Cerebellar nuclear complex (tissue), 1 donor: ENCODE measurements at places on chromosomes 6 and 20.

- no peak for DNase-seq
Observed at GRCh38 chr6:20875369-20875963, 341.2 kb downstream of the CDKAL1 start.

DNA sequence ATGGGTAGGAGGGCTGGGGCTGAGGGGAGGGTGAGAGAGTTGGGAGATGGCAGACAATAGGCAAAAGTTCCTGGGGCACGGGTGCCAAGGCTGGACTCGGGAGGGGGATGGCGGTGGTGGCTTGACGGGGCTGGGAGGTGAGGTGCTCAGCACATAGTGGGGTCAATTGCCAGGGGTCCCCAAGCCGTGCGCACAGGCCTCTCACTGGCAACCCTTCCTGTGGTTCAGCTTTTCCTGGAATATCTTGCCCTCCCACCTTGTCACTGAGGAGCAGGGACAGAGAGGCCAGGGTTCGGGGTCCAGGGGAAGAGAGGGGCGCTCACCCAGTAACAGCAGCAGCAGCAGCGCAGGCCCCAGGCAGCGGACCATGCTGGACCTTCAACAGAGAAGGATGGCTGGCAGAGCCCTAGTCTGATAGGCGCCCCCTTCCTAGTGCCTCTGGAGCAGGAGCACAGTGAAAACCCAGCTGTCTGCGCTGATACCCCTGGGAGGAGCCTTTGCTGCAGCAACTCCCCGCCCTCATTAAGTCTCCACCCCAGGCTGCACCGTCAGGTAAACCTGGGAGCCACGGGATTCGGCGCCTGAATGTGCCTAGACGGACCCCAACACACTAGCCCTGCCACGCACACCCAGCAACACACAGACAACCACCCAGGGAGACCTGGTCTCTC is at the start of gene GFRA4:
GFRA4 (minus strand) TSS at position 369 of the 671 bp plus-strand sequence; CDS start at position 369, 0 bp downstream.
- no peak for DNase-seq

- no peak for DNase-seq
Observed at GRCh38 chr6:4775494-4776130, 592 bp upstream of the CDYL start.

- DNase-seq: no peak
Observed at GRCh38 chr20:62155428-62156253, 12.1 kb downstream of the SS18L1 start.

DNA sequence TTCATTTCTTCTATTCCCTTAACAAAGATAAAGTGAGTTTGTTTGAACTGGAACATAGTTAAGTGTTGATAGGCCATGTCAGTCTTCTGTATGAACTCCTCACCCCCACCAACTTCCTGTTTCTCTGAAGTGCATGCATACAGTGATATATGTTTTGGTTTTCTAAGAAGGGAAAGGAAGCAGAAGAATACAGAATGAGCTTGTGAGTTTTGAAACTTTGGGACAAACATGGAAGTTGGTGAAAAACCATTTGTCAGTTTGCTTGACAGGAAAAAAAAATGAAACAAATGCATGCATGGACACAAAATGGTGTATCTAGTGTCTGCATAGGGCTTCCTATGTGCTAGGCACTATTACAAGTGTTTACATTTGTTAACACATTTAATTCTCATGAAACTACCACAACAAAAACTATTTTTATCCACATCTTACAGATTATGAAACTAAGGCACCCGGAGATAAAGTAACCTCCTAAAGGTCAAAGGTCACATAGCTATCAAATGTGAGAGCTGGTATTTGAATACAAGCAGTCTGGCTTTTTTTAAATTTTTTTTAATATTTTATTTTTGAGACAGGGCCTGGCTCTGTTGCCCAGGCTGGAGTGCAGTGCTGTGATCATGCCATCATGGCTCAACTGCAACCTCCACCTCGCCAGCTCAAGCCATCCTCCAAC is 105.9 kb downstream of the ADGRB3 start:
- no peak for DNase-seq

- DNase-seq: peak; percentile 73
Observed at GRCh38 chr6:35240838-35241801, 18.4 kb upstream of the ZNF76 start.

- DNase-seq: no peak
Observed at GRCh38 chr6:156697225-156697830, 79.8 kb upstream of the ARID1B start.

DNA sequence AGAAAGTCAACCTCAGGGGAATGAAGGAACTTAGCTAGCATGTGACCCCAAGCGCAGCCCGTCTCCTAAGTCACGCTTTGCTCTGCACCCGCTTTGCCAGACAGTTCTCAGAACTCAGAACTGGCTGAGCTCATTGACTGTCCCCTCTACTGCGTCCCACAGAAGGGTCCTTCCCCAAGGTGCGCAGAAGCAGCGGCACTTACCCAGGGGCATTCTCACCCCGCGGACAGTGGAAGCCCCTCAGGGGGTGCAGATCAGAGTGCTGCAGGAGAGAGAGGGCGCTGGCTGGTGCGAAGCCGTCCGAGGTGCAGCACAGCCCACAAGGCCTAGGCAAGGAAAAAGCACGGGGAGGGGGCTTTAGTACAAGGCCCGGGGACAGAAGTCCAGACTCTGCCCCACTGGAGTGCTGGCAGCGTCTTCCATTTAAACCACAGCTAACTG is 807 bp downstream of the SNHG17 start:
- no peak for DNase-seq

GRCh38 chr6:98117068-98117467 is 717.3 kb upstream of the POU3F2 start:
- DNase-seq: no peak

- no peak for DNase-seq
Observed at GRCh38 chr6:137657351-137657911, 163.2 kb upstream of the OLIG3 start.

GRCh38 chr20:46559685-46560440 is 9.4 kb upstream of the OCSTAMP start:
- no peak for DNase-seq

DNA sequence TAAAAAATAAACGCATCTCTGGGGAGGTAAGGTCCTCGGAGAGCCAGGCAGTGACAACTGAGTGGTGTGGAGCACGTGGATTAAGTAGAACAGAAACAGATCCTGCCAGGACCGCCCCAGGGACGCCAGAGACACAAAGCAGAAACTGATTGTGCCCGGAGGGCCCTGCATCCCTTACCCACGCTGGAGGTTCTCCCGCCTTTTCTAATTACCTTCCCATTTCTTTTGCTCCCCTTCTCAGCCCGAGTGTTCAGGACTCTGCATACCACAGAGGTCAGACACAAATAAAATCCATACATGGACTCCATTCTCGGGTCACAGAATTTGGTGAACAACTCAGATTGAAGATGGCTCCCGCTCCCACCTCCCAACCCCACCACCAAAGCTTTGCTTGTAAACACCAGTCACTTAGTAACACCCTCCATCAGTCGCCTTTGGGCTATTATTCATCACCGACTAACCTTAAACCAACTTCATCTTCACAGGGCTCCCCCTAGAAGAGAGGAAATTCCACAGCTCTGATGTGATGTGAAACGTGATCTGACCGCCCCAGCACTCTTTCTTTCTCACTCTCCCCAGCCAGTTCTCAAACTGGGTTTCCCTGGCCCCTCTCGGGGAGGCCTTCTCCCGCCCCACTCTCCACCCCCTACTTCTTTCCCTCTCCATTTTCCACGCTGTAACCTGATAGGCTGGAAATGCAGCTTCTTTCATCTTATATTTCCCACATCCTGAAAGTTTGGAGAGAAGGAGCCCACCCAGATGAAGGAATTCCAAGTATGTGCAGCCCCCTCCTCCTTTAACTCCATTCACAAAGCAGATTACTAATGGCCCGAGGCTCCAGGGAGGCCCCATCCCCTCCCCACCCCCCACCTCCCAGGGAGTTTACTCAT is 32.5 kb upstream of the PIM1 start:
- DNase-seq: no peak

GRCh38 chr6:1580585-1580984 is 29.1 kb upstream of the FOXC1 start:
- no peak for DNase-seq

- DNase-seq: no peak
Observed at GRCh38 chr6:90095145-90095544, 200.9 kb downstream of the GJA10 start.

DNA sequence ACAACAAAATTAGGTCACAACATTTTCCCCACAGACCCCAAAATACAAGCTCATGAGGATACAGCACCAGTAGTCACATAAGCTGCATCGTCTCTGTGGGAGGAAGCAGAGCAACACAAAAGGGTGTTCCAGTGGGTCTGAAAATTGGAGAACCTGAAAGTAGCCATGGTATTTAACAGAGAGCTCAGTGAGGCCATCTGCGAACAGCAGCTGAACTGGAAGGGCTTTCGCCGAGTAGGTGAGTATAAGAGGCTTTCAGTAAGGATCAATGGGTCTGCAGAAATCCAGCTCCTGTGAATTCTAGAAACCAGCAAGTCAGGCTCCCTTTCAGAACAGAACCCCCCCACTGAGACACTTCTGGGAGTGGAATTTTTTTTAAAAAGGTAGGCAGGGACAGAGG is 120.0 kb upstream of the RREB1 start:
- no peak for DNase-seq

DNA sequence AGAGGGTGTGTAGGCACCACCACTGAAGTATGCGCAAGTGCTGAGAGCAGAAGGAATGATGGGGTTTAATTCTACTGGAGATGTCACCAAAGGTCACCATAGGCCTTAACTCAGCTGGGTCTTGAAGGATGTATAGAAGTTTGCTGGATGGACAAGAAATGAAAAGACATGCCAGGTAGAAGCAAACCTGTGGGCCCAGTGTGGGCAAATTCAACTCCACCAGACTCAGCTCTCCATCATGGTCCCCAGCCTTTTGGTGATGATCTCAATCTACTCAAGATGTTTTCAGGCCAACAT is 124.5 kb downstream of the SNX5 start:
- no peak for DNase-seq

GRCh38 chr20:38393259-38393658 is 41.9 kb downstream of the SNHG17 start:
- no peak for DNase-seq

DNA sequence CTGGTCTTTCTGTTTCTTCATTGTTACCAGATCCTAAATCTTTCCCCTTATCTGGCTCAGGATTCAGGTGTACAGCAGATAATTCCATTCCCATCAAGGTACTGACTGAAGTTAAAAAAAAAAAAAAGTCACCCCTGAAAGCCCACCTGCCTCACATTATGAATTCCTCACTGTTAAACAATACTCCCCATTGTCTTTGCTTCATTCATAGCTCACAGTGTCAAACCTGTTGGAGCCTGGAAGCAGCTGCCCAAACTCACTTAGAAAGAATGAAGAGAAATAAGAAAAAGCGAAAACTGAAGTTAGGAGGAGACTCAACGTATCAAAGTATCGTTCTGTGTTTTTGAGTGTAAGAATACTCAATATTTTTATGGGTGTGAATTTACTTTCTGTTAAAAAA is 1.8 kb upstream of the DCBLD1 start:
- no peak for DNase-seq

DNA sequence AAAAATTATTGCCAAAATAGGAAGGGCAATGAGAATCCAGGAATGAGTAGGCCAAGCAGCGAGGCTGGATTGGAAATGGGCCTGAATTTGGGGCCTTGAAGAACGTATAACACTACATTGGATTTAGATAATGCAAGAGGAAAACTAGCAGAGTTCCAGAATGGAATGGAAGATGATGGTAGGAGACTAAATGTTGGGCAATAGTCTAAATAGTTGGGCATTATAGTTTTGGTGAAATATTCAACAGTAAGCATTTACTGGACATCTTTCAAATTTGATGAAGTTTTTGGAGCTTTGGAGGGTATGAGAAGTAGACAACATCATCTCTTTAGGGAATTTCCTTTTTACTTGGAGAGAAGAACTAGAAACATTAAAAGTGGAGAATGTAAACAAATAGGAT is 3.4 kb upstream of the JARID2 start:
- DNase-seq: no peak

- DNase-seq: no peak
Observed at GRCh38 chr20:50879649-50880550, 51.3 kb downstream of the ADNP start.

DNA sequence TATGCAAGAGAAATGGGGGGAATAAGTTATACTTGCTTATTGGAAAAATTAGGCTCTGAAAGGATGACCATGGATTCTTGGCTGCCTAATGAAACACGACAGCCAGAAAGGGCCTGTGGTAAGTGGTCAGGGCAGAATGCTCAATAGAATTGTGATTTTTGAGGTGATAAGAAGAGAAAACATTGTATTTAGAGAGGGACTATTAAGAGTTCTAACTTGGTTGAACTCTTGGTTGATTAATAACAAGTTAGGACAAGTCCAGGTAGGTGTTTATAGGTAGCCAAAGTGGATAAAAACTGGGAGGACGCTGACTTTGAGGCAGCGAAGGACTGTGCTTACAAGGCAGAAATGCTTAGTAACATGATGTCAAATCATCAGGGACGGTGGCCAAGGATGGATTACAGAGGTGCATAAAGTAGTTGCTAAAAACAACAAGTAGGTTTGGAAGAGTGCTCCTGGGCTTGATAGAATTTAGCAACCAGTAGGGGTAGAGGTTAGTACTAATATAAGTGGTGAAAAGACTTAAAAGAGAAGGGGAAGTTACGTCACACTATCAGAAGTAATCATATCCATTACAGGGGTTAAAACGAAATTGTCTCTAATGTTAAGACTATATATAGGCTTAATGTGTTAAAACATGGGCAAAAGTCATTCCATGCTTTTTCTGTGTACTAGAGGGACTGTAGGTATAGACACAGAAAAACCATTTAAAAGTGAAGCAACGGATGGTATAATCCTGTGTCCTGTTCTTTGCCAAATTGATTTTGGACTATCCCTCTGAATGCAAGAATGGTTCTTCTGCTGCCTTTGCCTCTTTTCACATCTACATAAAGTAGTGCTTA is 98.6 kb downstream of the EYA4 start:
- DNase-seq: no peak

DNA sequence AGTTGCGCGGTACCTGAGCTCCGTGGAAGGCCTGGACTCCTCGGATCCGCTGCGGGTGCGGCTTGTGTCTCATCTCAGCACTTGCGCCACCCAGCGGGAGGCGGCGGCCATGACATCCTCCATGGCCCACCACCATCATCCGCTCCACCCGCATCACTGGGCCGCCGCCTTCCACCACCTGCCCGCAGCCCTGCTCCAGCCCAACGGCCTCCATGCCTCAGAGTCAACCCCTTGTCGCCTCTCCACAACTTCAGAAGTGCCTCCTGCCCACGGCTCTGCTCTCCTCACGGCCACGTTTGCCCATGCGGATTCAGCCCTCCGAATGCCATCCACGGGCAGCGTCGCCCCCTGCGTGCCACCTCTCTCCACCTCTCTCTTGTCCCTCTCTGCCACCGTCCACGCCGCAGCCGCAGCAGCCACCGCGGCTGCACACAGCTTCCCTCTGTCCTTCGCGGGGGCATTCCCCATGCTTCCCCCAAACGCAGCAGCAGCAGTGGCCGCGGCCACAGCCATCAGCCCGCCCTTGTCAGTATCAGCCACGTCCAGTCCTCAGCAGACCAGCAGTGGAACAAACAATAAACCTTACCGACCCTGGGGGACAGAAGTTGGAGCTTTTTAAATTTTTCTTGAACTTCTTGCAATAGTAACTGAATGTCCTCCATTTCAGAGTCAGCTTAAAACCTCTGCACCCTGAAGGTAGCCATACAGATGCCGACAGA is 9.9 kb downstream of the HEY2 start:
- DNase-seq: no peak
